Liver (tissue), 10 donors: ENCODE measurements at places on chromosomes 5 and 9. TPM values are rescaled to one million over a fixed set of nuclear protein-coding genes. Genes with fewer than 3 reads are reported as not detected.

GRCh38 chr5:140051950-140052349, 8.9 kb upstream of the NRG2 start:
- H3K27ac ChIP-seq, result no peak overlapping the region
- H3K27me3 ChIP-seq, result no peaks in the 10 kb centered on the region
- no peak for DNase-seq
- H3K4me1 ChIP-seq, result no peaks in the 10 kb centered on the region
- H3K36me3 ChIP-seq, result no peaks in the 10 kb centered on the region

GRCh38 chr9:90167914-90168313, 474.7 kb downstream of the DIRAS2 start:
- no peak overlapping the region for H3K27ac ChIP-seq
- H3K36me3 ChIP-seq, result no peaks in the 10 kb centered on the region
- no peak for DNase-seq
- H3K4me3 ChIP-seq, result no peak overlapping the region
- no peaks in the 10 kb centered on the region for H3K4me1 ChIP-seq
- no peaks in the 10 kb centered on the region for H3K27me3 ChIP-seq

DNA sequence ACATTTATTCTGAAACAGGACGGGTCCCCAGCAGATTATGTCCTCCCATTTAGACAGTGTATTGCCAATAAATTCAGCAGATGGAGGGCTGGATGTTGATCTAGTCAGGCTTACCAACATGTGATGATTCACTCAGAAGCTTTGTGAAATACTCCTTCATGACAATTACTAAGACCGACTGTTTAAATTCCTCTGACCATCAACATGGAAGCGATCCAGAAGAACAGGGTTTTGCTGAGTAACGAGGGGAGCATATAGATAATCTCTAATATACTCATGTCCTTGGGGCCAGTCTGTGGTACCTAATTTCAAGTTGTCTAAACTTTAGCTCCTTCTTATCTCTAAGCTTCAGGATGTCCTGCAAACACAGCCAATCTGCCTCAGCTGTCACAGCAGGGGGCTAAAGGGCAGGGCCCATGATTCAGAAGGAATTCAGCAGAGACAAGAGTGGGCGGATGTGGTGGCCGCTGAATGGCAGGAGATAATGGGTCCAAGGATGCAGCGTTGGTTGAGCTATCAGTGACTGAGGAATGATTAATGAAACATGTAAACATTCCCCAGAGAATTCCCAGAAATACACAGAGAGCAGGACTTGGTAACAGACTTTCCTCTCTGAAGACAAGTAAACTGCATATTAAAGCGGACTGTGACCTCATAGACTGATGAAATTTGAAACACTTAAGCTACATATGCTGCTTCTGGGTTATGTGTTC, 109.4 kb downstream of the ANKRD55 start:
- H3K27me3 ChIP-seq, result no peaks in the 10 kb centered on the region
- no peaks in the 10 kb centered on the region for H3K4me1 ChIP-seq
- H3K27ac ChIP-seq, result peak overlapping the region; percentile 63
- DNase-seq, result peak; percentile 79

- H3K4me3 ChIP-seq, result no peak overlapping the region
- no peak overlapping the region for H3K27ac ChIP-seq
- DNase-seq, result no peak
- no peaks in the 10 kb centered on the region for H3K4me1 ChIP-seq
- H3K36me3 ChIP-seq, result no peaks in the 10 kb centered on the region
These were observed 9.0 kb upstream of the IER5L start for GRCh38 chr9:129187042-129187441.

DNA sequence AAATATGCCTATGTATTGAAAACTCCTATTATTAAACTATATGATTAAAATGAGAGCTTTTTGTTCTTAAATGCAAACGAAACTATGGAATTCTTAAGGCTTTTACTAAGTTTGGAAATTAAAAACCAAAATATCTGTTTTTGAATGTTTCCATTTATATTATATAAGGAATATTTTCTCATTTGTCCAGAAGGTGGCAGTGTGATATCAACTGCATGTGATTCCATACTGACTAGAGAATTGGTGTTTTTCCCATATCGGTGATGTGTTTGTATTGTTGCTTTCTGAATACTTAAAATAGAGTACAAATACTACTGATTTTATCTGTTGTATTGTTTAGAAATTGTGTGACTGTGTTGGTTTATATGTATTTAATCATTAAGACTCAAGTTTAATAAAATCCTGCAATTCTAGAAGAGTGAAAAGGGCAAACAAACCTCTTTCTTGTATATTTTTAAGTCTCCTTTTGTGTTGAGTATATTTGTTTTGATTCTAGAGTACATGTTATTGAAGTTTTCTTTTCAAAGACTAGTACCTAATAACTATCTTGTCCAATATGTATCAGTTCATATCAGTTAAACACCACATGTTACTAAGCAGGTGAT, 320.8 kb downstream of the CCDC171 start:
- H3K4me1 ChIP-seq, result no peaks in the 10 kb centered on the region
- no peak for DNase-seq
- no peak overlapping the region for H3K4me3 ChIP-seq
- H3K27me3 ChIP-seq, result no peaks in the 10 kb centered on the region
- H3K27ac ChIP-seq, result no peak overlapping the region

DNA sequence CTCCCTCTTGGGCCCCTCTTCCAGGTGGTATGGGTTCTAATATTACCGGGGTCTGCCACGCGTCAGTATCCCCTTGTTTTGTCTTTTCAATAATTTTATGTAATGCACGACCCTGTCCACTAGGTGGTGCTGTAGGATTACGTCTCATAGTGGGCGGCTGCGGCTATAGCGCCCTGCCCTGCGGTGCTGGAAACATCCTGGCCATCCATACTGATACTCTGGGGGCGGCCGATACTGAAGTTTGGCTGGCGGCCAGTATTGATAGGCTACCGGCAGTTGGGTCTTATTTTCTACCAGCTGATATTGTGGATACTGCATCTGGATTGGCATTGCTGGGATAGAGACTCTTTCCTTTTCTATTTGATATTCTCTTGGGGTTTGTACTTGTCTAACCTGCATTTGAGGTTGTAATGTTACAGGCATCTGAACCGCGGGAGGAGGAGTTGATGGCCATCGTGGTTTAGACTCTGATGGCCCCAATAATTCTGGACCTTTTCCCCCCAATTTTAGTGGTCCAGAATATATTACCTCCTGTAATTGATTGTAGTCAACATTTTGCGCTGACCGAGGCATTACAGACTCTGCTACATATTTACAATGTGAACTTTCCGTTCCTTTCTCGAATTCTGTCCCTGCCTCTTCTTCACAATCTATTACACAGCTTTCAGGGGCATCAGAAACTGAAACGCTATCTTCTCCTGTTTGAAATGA, 3.3 kb upstream of the TMEM141 start:
- peaks cover 6% of the 10 kb centered on the region for H3K4me1 ChIP-seq
- H3K4me3 ChIP-seq, result no peak overlapping the region
- H3K36me3 ChIP-seq, result no peaks in the 10 kb centered on the region
- H3K27me3 ChIP-seq, result no peaks in the 10 kb centered on the region
- peak; percentile 78 for DNase-seq

GRCh38 chr5:140044041-140044440, 942 bp upstream of the NRG2 start:
- no peaks in the 10 kb centered on the region for H3K36me3 ChIP-seq
- H3K27ac ChIP-seq, result no peak overlapping the region
- H3K4me1 ChIP-seq, result peaks cover 16% of the 10 kb centered on the region
- no peak for DNase-seq
- no peaks in the 10 kb centered on the region for H3K27me3 ChIP-seq

DNA sequence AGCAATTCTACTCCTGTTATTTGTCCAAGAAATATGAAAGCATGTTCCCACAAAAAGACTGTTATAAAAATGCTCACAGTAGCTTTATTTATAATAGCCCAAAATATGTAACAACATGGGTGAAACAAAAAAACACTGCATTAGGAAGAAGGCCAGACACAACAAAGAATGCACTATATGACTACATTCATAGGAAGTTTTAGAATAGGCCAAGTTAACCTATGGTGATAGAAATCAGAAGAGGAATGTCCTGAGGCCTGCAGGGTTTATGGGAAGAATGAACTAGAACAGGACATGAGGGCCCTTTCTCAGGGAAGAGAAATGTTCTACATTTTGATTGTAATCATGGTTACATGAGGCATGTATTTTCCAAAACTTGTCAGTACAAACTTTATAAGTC, 24.7 kb upstream of the TAS2R1 start:
- H3K4me1 ChIP-seq, result no peaks in the 10 kb centered on the region
- no peak overlapping the region for H3K4me3 ChIP-seq
- no peak for DNase-seq
- no peaks in the 10 kb centered on the region for H3K27me3 ChIP-seq
- no peaks in the 10 kb centered on the region for H3K36me3 ChIP-seq

- H3K4me1 ChIP-seq, result peaks cover 26% of the 10 kb centered on the region
- no peaks in the 10 kb centered on the region for H3K27me3 ChIP-seq
- no peak for DNase-seq
- no peak overlapping the region for H3K27ac ChIP-seq
These were observed 1.8 kb downstream of the AUH start for GRCh38 chr9:91359734-91360470.

DNA sequence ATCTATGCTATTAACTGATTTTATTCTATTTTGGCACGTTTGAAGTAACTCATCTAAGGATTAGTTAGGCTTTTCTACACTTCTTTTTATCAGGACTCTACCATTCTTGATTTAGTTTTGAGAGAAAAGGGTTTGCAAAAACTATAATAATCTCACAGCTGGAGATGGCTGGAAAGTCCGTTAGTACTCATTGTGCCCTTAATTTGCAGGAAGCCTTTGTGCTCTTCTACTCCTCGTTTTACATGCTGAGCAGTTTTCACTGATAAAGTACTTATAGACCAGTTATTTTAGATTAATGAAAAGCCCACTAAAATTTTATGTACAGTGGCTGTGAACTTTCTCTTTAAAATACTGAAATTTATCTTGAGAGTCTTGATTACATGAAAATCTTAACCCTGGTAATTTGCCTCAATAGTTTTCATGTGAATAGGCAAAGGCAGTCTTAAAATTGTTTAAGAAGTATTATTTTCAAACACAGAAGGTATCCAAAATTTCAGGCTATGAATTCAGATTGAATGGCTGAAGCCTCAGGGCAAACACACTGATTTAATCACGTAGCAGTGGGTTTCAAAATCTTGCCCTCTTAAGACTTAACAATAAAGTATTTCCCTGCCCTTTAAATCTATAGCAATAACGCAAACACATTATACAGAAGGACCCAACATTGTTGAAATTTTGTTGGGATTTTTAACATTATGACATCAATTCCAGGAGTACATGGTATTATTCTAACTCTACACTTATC, 18.6 kb downstream of the MLLT3 start:
- DNase-seq, result no peak
- no peaks in the 10 kb centered on the region for H3K27me3 ChIP-seq
- H3K4me1 ChIP-seq, result no peaks in the 10 kb centered on the region
- no peaks in the 10 kb centered on the region for H3K36me3 ChIP-seq

- H3K4me1 ChIP-seq, result no peaks in the 10 kb centered on the region
- no peaks in the 10 kb centered on the region for H3K27me3 ChIP-seq
- no peak overlapping the region for H3K4me3 ChIP-seq
- DNase-seq, result no peak
These were observed 30.0 kb upstream of the SH3RF2 start for GRCh38 chr5:145906401-145906800.

Gene ERAP2
- polyA plus RNA-seq, result 1.8 TPM

Gene TBC1D2
- 4.7 TPM for polyA plus RNA-seq
